ENCODE measurements at places on chromosomes 3 and 15.

- DNase-seq = no peak
These were observed 125.6 kb downstream of the ADAMTS17 start for GRCh38 chr15:100216182-100216581.

- DNase-seq = no peak
These were observed 702 bp downstream of the ARHGEF3 start for GRCh38 chr3:56800832-56801661.

DNA sequence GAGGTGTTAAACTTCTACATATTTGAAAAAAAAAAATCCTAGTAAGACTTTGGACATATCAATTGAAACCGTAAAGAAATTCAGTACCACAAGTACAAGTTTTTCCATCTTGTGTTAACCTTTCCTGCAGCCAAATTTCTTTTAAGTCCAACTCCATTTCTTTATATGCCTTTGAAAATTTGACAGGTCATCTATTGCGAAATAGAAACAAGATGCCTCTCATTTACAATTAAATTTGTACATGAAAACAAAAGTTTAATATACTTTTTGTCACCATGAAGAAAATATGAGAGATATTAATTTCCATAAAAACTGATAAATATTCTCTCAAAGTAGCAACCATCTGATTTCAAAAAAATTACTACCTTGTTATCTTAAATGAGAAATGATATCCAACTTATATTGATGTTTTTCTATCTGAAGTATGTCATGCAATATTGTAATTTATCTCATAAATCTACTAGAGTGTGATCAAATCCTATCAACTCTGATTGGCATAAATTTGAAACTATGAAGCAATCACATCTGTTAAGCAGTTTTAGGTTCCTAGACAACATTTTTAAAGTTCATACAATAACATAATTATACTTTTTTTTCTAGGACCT lies 68.2 kb downstream of the TBC1D5 start:
- no peak for DNase-seq

GRCh38 chr3:67875338-67875737 lies 220.9 kb upstream of the SUCLG2 start:
- no peak for DNase-seq

GRCh38 chr3:25610167-25610566 lies 54.5 kb downstream of the TOP2B start:
- DNase-seq = no peak

- no peak for DNase-seq
These were observed 1242.2 kb downstream of the OTOL1 start for GRCh38 chr3:162738784-162739183.

DNA sequence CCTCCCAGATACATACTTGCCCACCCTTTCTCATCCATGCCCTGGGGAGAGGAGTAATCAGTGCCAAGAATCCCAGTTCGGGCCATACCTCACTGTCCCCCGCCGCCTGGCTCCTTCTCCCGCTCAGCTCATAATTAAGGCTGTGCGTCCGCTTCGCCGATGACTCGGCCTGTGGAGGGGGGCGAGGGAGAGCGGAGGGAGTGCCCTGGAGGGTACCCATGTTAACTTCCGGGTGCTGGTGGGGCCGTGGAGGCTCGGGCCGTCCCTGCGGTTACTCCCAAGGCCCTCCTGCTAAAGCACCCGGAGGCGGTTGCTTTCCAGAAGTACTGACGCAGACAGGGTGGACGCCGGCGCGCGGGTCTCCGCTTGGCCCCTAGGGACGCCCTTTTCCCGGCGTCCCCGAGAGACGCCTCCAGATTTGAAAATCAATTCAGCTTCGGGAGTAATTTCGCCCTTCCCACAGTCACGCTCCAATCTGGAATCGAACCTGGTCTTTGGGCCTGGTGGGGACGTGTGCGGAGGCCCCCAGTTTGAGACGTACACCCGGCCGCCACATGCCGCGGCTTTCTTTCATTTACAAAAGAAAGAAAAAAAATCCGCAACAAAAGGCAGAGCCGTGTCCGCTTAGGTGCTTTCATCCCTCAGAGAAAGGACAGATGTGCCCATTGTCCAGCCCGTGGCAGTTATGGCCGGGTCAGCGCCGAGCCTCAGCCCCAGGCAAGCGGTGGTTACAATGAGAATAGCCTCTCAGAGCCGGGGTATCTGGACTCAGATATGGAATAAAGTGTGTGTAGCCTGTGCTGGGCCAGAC lies 1.0 kb upstream of the ONECUT1 start:
- DNase-seq = no peak

GRCh38 chr3:40308725-40309417 lies 636 bp upstream of the EIF1B start:
- DNase-seq = no peak

GRCh38 chr15:38474155-38474757 lies 20.3 kb downstream of the FAM98B start:
- no peak for DNase-seq

GRCh38 chr3:6248528-6248927 lies 612.4 kb upstream of the GRM7 start:
- DNase-seq = no peak

DNA sequence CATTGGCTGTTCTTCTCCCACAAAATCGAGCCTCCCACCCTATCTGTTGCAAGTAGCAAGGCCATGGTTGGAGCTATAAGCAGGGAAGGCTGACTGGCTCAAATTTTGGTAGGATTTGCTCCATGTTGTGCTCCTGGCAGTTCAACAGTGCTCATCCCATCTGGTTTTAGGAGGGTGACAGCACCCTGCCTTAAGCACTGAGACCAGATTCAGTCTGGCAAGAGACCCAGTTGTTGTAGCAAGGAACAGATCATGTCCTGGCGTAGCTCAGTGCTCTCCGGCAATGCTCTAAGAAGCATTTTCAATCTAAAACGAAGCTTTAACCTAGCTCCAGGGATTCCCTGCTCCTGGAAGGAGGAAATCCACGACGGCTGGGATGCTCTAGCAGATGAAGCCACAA lies 91.2 kb downstream of the RGMA start:
- no peak for DNase-seq

DNA sequence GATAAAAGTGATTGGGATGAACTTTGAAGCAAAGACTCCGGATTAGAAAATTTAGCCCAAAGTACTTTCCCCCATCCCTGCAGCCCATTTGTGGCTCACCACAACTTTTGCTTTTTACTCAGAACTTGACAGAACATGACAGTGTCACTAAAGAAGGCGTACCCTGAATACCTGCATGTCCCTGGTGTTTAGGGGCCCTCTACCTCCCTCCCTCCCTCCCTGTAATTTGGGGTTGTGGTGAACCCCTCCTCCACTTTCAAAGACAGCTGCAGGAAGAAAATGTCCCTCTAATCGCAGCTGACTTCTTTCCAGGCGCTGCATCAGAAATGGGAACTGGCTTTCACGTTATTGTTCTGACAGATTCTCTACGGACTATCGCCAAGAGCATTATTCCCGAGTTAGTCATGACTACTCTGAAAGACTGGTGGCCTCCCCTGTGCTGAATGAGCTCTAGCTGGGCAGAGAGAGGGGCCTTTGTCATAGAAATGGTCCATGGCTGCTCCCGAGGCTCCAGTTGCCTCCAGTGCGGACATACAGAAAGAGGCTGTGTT lies 93.2 kb upstream of the ARHGEF3 start:
- DNase-seq = no peak

DNA sequence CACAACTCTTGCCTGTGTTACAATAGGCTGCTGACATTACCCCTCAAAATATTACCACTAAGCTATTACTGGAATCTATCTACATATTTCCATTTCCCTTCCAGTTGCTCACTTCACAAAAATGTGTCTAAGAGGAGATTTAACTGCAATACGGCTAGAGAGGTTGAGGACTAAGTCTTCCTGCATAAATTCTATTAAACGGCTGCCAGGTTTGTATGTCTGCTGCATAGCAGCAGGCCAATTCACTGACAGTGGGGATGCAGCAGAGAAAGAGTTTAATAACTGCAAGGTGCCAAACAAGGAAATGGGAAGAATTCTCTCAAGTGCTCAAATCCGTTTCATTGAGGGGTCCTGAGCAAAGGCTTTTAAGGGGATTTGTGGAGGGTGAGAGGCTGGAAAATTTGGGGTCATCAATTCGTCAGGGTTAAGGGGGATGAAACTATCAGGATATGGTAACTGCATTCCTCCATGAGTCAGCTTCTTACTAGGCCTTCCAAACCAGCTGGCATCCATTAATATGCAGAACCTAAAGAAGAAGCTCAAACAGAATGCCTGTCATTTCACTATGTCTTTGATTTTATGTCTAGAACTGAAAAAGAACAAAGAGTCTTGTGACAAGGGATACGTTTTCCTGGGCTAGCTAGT lies 675.6 kb downstream of the TBL1XR1 start:
- DNase-seq = no peak

DNA sequence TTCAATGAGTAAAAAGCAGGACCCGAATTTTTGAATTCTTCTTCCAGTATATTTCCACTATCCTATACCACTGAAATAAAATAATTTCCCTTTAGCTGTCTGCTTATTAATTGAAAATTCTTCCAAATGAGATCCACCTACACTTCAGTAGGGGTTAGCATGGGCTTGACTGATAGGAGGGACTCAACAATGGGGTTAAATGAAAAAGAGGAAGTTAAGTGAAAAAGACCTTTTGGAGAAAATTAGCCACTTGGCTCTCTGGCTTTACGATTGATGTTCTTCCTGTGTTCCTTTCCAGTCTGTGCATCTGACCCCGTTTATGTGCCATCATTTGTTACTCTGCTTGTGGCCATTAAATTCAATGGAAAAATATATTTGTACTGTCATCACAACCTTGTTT lies 54.0 kb upstream of the GCNT3 start:
- DNase-seq = no peak

GRCh38 chr15:51386029-51386428 lies 44.6 kb downstream of the GLDN start:
- no peak for DNase-seq

GRCh38 chr3:177050501-177051237 lies 146.6 kb downstream of the TBL1XR1 start:
- DNase-seq = no peak

DNA sequence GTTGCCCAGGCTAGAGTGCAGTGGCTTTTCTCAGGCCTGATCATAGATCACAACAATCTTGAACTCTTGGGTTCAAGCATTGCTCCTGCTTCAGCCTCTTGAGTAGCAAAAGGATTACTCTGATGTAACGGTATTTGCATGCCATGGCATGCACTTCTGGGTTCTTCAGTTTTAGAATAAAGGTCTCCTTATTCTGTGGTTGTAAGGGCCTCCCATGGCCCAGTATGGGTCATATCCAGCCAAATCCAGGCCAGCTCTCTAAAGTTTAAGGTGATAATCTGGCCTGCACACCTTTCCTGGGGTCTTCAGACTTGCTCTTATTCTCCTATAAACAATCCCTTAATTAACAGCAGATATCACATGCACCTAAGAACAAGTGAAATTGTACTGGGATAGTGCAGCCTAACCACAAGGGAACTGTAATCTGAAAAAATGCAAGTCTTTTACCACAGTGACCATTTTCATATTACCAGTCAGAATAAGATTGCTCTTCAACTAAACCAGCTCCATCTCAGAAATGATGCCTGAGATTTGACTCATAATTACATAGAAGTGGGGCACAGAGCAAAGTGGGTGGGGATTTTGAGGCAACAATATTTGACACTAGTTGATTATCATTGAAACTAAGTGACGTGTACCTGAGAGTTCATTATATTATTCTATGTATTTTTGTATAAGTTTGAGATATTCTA lies 25.4 kb downstream of the COMMD2 start:
- DNase-seq = no peak

- no peak for DNase-seq
These were observed 42.0 kb upstream of the SPTSSB start for GRCh38 chr3:161413127-161413854.

GRCh38 chr3:62113092-62113491 lies 260.3 kb downstream of the FEZF2 start:
- no peak for DNase-seq

Measured in activated CD8-positive, alpha-beta memory T cell treated with anti-CD3 and anti-CD28 coated beads for 48 hours (primary cell).